ENCODE measurements at places on chromosomes 1 and 21. TPM values are rescaled to one million over a fixed set of nuclear protein-coding genes. Genes with fewer than 3 reads are reported as not detected.
A peak's percentile ranks its signal among the peaks of the same experiment; 100 is the strongest.

DNA sequence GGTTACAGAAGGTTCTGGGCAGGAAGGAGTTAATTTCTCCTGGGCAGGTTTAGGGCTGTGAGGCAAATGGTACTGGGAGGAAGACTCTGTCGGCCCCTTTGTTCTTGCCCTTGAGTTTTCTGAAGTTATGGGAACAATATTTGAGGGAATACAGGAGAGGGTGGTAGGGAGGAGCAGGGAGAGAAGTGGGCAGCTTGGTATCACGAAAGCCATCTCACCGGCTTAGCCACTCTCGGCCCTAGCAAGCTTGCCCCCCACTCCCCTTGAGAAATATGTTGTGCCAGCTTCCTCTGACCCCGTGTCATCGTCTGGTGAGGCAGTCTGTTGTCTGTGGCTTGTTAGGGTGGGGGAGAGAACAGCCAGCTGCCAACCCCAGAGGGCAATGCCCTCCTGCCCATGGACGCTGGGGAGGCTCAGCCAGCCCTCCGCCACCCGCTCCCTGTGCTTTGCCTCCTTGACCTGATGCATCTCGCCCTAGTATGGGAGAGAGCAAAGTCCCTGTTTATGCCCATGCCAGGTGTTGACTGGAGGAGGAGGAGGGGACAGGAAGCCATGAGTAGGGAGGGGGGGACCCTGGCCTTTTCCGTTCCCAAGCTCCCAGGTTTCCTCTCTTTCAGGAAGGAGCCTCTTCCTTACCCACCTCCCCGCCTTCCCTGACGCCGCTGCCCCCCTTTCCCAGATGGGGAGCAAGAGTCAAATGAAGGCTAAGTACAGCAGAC is 1.2 kb downstream of the EFNA1 start:
- no peak for DNase-seq

- DNase-seq, result no peak
Observed at GRCh38 chr1:37537378-37537777, 16.7 kb downstream of the SNIP1 start.

Gene PYHIN1
- total RNA-seq, result not detected

DNA sequence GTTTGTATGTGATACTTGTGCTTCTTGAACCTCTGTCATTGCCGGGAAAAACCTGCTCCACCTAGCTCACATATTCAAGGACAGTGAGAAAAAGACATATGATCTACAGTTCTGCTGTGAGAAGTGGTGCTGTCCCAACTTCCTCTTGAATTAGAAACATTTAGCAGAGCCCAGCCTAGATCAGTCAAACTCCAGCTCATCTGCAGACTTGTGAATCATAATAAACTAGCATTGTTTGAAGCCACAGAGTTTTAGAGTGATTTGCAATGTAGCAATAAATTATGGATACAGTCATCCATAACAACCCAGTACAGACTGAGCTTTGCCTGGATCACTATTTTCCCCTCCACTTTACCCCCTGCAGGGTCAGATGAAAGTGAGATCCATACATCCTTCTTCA is 497.8 kb downstream of the PLA2G4A start:
- DNase-seq, result no peak

DNA sequence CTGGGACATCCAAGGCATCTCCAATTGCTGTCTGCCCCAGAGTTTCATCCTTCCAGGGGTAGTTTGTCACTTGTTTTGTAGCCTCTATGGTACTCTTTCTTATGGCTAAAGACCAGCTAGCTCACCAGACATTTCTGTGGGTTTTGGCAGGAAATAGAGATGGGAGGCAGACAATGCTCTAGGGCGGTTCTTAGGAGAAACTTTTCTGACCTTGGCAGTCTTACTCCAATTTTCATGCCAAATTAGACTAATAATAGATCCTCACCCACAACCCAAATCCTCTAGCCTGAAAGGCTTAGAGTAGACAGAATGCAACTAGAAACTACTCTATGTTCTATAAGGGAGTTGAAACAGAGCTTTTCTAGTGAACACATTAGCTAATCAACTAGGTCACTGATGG is 69.8 kb downstream of the LRIG2 start:
- no peak for DNase-seq

Gene CNTN2
- total RNA-seq, result not detected

DNA sequence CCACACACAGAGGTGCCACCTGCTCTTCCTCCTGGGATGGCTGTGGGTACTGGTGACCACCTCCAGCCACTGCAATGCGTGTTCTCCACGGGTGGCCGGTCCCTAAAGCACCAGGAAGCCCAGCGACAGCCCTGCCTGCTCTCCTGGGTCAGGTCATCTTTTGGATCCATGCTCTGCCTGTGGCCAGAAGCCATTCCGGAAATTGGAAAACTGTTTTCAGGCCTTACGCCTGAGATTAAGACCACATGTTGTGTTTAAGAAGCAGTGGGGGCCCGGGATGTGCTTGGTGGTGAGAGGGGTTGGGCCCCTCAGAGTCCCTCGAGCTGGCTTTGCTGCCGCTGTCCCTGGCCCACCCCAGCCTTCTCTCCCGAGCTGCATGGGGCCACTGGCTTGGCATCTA is 150.8 kb downstream of the PEX14 start:
- peak; percentile 71 for DNase-seq

Gene C1orf105
- total RNA-seq, result not detected

Measured in chondrocyte (in vitro differentiated cells).